Epithelial cell of proximal tubule (primary cell): ENCODE measurements at places on chromosomes 11 and 22. TPM values are rescaled to one million over a fixed set of nuclear protein-coding genes. Genes with fewer than 3 reads are reported as not detected.

Gene OR5B21
- not detected in 2 replicates for total RNA-seq

Gene RAB3IL1
- 0.12 and 0.22 TPM in 2 replicates for total RNA-seq

Gene TMEM121B
- total RNA-seq = 0.06 and 0.36 TPM in 2 replicates

Gene SLC22A12
- not detected in 2 replicates for total RNA-seq

Gene OTOG
- total RNA-seq = not detected in 2 replicates
